ENCODE measurements at places on chromosomes 6 and 20. TPM values are rescaled to one million over a fixed set of nuclear protein-coding genes. Genes with fewer than 3 reads are reported as not detected.

GRCh38 chr6:149081281-149081680 lies 236.2 kb upstream of the TAB2 start:
- DNase-seq = no peak

DNA sequence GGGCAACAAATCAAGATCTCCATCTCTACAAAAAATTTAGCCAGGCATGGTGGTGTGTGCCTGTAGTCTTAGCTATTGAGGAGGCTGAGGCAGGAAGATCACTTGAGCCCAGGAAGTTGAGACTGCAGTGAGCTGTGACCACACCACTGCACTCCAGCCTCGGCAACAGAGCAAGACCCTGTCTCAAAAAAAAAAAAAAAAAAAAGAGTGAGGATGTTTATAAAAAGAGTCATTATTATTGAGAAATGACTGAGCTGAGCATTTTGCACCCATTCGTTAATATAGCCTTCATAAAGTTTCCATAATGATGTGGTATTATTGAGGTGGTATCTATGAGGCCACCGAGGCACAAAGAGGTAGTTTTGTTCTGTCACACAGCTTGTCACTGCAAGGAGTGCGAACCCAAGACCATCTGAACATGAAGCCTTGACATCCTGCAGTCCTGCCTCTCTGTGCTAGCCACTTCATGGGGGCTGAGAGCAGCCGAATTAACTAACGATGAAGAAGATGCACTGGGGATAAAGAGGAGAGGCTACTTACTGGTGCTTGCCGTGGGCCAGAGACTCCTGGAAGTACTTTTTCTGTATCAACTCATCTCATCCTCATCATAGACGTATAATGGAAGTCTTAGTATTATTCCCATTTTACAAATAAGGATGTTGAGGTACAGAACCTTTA lies 175.5 kb downstream of the BCAS1 start:
- no peak for DNase-seq

GRCh38 chr20:25081065-25081729 lies 744 bp downstream of the VSX1 start:
- peak; percentile 60 for DNase-seq

TPX2 gene
- total RNA-seq = 44.7 TPM

KCNS1 gene
- not detected for total RNA-seq

Measured in glutamatergic neuron (in vitro differentiated cells).